ENCODE measurements at places on chromosomes 5 and 9. TPM values are rescaled to one million over a fixed set of nuclear protein-coding genes. Genes with fewer than 3 reads are reported as not detected.

The SPATA31A3 gene
- polyA plus RNA-seq, result not detected

- no peak for DNase-seq
Observed at GRCh38 chr5:139155333-139155732, 42.8 kb downstream of the SIL1 start.

The SLC6A3 gene
- not detected for polyA plus RNA-seq

- no peak for DNase-seq
Observed at GRCh38 chr5:72509401-72509800, 2.2 kb upstream of the ZNF366 start.

- DNase-seq, result no peak
Observed at GRCh38 chr5:115796656-115797055, 19.8 kb downstream of the CDO1 start.

The GTF2H2C gene
- 61.2 TPM for polyA plus RNA-seq

DNA sequence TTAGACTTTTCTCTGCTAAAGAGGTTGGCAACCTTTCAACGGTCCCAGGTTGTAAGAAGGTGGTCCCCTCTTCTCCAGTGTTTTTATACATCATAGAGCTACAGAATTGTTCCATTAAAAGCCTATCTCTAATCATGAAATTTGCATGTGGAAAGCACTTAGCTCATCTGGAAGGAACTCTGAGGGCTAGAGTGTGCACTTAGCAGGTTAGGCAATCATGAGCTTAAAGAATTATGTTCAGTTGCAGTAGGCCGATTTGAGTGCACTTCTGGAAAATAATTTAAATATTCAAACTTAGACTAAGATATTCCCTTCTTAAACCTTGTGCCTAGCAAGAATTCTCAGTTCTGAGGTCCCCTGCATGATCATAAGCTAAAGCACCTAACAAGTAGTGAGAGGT lies 468.7 kb downstream of the SPATA31D1 start:
- DNase-seq, result no peak

DNA sequence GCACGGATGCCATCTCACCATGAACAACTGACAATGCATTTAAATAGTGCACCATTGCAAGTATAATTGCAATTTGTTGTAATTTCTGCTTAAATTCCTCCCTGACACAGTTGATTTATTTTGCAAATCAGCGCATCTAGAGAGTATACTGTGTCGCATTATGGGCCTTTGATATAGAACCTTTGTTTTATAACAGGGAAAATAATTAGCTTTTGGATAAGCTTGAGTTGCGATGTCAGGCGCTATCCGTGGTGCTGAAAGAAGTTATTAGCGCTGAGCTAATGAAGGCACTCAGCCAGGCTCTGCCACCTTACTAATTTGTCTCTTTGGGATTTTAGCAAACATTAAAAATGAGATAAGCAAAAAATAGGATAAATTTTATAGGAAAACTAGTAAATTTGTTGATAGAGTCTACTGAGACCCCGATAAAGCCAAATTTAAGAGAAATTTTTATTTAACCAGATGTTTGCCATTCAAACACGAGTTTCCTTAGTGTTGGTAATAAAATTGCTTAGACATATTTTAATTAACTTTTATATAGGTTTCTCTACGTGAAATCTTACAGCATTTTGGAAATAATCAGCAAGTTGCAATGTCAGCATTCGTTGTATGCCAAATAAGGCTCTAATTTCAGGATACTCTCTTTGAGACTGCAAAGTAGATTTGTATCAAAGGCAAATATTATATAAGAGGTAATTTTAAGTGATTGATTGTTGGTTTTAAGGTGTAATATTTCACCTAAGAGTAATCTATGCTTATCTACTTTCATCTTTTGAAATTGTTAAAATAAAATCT lies 355.5 kb downstream of the TLR4 start:
- DNase-seq, result peak; percentile 3

The QRFP gene
- not detected for polyA plus RNA-seq

GRCh38 chr5:27144456-27144855 lies 106.1 kb upstream of the CDH9 start:
- DNase-seq, result no peak

DNA sequence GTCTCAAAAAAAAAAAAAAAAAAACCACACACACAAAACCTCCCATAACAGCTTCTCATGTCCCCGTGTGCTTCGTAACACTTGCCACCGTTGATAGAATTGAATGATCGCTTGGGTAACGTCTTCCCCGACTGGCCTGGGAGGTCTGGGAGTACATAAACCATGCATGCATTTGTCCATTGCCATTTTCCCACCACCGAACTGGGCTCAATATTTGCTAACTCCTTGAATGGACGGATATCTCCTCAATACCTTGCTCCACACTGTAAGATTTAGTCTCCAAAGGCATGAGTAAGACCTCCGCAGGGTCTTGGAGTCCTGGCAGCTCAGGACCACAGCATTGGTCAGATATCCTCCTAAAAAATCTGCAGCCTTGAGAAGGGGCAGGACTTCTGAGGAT lies 3.2 kb upstream of the P4HA2 start:
- DNase-seq, result no peak

The CDX1 gene
- polyA plus RNA-seq, result 205 TPM

The C5orf52 gene
- polyA plus RNA-seq, result 1.2 TPM

The GRM6 gene
- not detected for polyA plus RNA-seq
